ENCODE measurements at places on chromosomes 13 and 19.

DNA sequence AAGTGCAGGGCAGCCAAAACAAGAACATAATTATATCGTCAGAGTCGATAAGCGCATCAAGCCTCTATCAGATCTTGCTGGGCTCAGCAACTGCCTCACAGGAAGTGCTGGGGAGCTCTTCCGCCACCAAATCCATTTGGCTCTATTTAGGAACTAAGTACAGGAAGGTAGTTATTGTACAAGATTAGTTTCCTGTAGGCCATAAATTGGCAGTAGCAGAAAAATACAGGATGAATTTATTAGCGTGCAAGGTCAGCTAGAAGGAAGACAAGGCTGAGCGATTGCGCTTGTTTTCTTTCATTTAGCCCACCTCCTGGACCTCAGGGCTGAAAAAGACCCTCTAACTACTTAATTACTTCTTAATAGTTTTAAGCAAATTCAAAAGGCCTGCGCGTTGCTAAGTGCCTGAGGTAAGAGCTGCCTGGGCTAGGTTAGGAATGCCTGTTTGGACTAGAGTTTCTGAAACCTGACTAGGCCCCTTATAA, 118.5 kb downstream of the IRS2 start:
- no peak for DNase-seq

GRCh38 chr19:40688987-40689338, 1.5 kb downstream of the NUMBL start:
- no peak for DNase-seq

GRCh38 chr13:41049480-41050440, 11.5 kb upstream of the WBP4 start:
- no peak for DNase-seq

DNA sequence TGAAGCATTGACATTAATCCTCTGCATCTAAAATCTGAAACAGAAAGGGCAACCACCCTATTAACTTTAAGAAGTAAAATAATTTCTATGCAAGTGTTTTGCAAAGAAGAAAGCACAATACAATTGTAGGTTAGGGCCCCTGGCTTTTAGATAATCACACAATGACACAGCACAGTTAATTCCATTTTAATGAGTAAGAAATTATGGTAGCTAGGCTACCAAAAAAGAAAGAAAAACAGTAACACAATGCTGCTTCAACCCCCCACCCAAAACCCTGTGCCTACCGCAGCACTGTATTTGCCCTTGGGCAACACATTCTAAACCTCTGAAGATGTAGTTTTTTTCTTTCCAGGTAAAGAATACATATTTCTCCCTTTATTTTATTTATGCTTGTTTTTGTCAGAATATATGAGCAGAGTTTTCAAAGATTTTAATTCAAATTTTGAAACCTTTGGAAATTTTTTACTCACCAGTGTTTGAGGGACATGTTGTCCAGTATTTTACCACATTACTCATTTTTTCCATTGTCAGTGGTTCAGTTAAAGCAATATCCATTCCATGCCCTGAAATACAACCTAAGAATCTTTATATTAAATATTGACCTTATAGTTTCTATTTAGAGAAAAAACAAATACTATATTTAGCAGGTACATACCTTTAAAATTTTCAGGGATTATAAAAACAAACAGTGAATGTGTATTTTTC, 21.1 kb downstream of the SOHLH2 start:
- peak; percentile 8 for DNase-seq

- no peak for DNase-seq
Observed at GRCh38 chr19:49848938-49849337, 2.0 kb upstream of the PTOV1 start.

DNA sequence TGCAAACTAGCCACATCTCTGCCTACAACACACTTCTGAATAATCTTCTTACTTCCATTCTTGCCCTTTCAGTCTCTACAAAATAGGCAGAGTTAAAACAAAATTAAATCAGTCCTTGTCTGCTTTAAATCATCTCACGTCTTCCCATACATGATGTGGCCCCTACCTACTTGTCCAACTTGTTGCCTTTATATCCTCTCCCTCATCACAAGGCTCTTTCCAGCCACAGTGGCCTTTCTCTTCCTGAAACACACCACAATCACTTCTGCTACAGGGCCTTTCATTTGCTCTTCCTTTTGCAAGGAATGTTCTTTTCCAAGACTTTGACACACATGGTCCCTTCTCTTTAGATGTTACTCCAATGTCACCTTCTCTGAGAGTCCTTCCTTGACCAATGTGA, 1.7 kb downstream of the RBM26 start:
- DNase-seq = no peak

- no peak for DNase-seq
Observed at GRCh38 chr19:54345938-54346386, 7.0 kb upstream of the LILRA4 start.

DNA sequence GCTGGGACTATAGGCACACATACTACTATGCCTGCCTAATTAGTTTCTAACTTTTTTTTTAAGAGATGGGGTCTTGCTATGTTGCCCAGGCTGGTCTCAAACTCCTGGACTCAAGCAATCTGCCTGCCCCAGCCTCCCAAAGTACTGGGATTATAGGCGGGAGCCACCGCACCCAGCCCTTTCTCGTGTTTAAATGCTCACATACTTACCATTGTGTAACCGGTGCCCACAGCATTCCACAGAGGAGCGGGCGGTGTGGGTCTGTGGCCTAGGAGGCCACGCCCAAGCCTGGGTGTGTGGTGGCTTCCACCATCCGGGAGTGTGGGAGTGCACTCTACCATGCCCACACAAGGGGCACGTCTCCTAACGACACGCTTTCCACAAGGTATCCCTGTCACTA, 7.7 kb downstream of the LMNB2 start:
- DNase-seq = no peak

DNA sequence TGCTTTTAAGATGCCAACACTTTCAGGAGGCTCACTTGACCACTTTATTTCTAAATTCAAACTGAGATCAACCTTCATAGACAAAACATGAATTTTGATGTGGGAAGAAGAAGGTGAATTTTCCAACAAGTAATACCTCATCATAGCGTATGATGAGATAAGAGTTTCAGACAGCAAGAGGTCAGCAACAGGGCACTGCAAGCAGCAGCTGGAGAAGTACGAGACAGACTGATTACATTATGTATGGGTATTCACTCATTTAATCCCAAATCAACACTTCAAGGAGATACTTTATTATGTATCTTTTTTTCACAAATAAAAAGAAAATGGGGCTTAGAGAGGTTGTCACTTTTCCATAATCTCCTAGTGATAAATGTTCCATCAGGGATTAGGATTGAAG, 389.8 kb downstream of the TBC1D4 start:
- no peak for DNase-seq

GRCh38 chr13:50128428-50128931, 113.2 kb downstream of the KCNRG start:
- no peak for DNase-seq

- no peak for DNase-seq
Observed at GRCh38 chr13:50179977-50180376, 164.7 kb downstream of the KCNRG start.

DNA sequence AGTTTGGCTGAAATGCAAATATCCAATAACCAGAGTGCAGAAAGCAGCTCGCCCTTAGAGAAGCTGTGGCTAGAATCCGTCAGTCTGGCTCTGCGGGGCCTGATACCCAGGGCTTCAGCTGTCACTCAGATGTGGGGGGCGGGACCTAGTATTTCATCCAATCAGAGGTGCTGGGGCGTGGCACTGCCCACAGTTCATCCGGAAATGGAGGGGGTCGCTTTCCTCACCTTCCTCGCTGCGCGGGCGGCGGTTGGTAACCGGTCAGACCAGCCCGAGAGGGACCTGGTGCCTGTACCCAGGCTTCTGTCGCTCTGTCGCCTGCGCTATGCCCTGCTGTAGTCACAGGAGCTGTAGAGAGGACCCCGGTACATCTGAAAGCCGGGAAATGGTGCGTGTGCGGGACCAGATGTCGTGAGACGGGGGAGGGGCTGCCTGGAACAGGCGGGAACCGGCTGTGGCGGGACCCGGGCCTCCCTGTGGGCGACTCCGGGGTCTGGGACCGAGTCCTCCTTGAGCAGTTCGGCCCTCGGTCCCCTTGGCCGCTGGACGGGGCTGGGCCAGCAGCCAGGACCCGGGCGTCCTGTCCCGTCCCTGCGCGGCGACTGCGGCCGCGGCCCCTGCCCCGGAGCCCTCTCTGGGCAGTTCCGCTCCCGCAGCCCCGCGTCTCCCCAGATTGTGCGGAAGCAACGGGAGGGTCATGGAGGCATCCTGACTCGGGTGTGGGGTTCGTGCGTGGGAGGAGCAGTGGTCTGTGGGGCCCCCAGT, at the start of gene ZNF700:
ZNF700 (plus strand) TSS at position 222 of the 765 bp plus-strand sequence; CDS start at position 326, 104 bp downstream.
- peak; percentile 46 for DNase-seq

DNA sequence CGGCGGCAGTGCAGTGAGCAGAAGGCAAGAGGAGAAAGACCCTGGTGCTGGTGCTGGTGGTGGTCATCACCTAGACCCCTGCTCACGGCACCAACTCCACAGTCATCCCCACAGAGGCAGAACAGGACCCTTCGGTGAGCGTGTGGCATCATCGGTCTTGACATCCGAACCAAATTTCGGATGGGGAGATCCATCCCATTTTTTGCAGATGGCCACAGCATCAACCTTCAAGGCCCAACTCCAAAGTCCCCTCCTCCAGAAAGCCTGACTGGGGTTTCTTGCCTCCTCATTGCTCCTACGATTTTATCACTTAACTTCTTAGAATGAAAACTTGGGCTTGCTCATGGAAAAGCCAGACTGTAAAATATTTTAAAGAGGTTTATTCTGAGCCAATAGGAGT, 8.7 kb upstream of the KLK12 start:
- DNase-seq = no peak

DNA sequence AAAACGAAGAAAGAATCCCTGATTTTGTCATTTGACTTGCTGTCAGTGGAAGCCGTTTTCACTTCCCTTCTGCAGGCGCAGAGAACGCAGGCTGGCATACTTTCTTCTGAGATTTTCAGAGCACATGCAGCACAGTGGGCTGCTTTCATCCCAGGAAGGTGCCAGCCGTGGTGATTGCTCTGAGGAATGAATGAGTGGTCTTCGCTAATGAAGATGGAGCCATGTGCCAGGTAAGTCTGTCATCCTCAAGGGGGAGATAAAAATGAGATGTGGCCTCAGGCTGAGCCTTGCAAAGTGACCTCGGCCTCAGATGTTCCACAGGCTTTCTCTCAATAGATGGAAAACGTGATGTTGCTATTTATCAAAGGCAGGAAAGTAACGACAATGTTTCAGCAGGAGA, 94.6 kb upstream of the FARP1 start:
- no peak for DNase-seq

DNA sequence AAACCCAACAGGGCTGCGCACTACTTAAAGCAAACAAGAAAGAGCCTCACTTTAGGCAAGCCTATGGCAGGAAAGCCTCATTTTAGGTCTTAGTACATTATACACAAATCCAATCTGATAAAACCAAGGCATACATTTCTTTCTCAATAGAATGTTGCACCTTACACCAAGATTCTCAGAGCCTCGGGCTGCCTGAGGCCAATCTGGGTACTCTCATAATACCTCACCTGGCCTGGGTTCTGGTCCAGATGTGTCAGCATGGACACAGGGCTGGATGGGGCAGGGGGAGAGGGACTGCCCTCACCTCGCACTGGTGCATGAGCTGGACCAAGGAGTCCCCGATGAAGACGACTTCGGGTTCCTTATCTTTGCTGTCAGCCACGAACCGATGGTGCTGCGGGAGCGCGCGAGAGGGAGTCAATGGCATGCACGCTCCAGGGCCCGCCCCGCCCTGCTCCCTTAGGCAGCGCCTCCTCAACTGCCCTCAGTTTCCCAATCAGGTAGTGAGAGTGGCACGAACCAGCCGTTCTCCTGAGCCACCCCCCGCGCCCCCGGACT, at the start of gene PRR19:
PRR19 (plus strand) TSS at position 487 of the 558 bp plus-strand sequence. CDS start 7,453 bp downstream, outside the sequence.
- no peak for DNase-seq

DNA sequence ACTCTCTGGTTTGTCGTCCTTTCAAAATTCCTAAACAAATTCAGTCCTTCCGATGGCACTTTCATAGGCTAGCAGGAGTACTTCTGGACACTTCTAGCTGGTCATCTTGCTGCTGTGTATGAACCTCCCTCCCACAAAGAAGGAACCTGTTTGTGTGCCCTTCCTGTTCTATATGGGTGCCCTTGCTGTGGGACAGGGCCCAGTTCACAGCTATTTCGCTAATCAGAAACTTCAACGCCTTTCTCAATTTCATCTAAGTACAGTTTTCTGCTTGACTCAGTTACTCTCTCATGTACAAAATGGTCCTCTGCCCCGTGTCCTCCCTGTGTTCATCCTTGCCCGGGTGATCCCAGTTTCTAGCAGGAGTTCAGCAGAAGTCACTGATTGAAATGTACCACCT, 96.1 kb downstream of the STARD13 start:
- no peak for DNase-seq

- no peak for DNase-seq
Observed at GRCh38 chr13:98312606-98313005, 135.5 kb upstream of the RNF113B start.

DNA sequence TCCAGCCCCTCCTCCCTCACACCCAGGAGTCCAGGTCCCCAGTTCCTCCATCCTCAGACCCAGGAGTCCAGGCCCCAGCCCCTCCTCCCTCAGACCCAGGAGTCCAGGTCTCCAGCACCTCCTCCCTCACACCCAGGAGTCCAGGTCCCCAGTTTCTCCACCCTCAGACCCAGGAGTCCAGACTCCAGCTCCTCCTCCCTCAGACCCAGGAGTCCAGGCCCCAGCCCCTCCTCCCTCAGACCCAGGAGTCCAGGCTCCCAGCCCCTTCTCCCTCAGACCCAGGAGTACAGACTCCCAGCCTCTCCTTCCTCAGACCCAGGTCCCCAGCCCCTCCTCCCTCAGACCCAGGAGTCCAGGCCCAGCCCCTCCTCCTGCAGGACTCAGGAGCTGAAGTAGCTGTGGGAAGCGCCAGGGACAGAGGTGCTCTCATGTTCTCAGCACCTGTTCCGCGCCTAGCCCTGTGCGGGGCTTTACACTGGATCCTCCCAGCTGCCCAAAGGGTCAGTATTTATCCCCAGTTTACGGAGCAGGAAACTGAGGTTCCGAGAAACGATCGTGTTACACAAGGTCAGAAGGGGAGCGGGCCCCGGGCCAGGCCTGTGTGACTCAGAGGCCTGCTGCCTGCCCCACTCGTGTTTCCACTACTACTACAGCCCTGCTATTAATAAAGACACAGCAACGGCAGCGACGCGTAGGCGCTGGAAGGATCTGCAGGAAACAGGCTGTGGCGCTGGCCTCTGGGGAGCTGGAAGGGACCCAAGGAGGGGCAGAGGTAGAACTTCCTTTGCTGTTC, 1.7 kb upstream of the SBK3 start:
- peak; percentile 49 for DNase-seq

- DNase-seq = no peak
Observed at GRCh38 chr13:97125810-97126738, 96.1 kb upstream of the MBNL2 start.

DNA sequence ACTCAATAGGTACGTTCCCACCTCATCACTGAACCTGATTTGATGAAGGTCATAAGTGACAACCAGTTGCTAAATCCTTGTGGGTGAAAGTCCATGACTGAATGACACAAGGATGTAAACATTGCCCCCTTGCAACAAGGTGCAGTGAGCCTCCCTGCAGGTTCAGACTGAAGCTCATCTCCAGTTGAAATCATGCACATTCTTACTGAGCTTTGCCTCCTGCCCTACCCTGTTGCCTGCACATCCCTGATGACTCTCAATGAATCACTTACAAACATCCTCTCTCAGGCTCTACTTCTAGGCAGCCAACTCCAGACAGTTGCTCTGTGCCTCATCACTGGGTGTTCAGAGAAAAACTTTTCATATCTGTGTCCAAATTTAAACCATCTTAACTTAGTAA, 42.5 kb upstream of the ARGLU1 start:
- DNase-seq = no peak

GRCh38 chr19:42370626-42371175, 19.4 kb downstream of the CNFN start:
- DNase-seq = no peak

GRCh38 chr13:21079761-21080592, 18.6 kb upstream of the LATS2 start:
- peak; percentile 84 for DNase-seq
